ENCODE measurements at places on chromosomes 13 and 19. TPM values are rescaled to one million over a fixed set of nuclear protein-coding genes. Genes with fewer than 3 reads are reported as not detected.

CYP4F8 gene
- not detected for total RNA-seq

TMEM59L gene
- total RNA-seq, result 2.2 TPM

PCP2 gene
- not detected for total RNA-seq

SULT2A1 gene
- total RNA-seq, result not detected

RNF225 gene
- total RNA-seq, result not detected

MYH14 gene
- total RNA-seq, result not detected

RFPL4AL1 gene
- total RNA-seq, result not detected

CEACAM4 gene
- total RNA-seq, result not detected

Measured in fibroblast of the aortic adventitia (primary cell).